Left lung (tissue), 14 donors: ENCODE measurements at places on chromosomes 12 and 14. TPM values are rescaled to one million over a fixed set of nuclear protein-coding genes. Genes with fewer than 3 reads are reported as not detected.

DNA sequence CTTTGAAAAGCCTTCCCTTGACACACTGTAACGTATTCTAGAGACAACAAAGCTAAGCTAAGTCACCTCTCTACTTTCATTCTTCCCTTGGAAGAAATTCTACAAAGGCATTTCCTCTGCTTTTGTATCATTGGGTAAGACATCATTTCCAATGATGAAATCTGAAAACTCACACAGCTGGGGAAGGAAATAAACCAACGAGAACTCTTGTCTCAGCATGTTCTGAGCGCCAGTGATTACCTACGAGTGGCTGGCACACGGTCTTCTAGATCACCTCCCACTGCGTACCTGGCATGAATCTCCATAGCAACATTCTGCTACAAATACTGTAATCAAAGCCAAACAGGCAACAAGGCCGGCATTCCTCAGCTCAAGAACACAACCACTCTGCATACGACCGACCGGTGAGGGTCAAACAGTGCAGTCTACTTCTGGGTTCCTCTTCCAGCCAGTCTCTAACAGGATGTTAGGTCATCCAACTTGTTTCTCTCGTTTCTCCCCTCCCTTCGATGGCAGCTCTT is 7.6 kb downstream of the VPS37B start:
- peak; percentile 83 for DNase-seq

DNA sequence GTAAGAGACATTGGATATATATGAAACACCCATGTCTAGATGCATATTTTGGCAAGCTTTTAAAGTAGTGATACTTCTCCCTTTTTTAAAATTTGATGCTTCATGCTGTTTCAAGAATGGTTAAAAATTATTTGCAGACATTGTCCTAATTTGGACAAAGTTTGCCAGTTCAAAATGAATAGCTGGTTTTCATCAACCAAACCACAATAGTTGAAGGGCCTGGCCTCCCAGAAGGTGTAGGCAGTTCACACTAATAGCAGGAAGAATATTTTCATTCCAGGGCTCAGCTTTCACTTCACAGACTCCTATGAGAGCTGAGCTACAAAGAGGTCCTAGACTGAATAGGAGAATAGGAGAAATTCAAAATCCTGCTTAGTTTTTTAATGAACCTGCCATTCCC is 78.7 kb downstream of the STXBP6 start:
- DNase-seq: no peak

- no peak for DNase-seq
Observed at GRCh38 chr12:72829838-72830237, 557.7 kb downstream of the TRHDE start.

Gene CPM
- total RNA-seq: 194 TPM

GRCh38 chr12:117277875-117278274 is 83.6 kb downstream of the NOS1 start:
- no peak for DNase-seq

- DNase-seq: no peak
Observed at GRCh38 chr12:15886372-15887042, 4.3 kb downstream of the STRAP start.

- DNase-seq: no peak
Observed at GRCh38 chr12:115632308-115632707, 645.2 kb downstream of the MED13L start.

DNA sequence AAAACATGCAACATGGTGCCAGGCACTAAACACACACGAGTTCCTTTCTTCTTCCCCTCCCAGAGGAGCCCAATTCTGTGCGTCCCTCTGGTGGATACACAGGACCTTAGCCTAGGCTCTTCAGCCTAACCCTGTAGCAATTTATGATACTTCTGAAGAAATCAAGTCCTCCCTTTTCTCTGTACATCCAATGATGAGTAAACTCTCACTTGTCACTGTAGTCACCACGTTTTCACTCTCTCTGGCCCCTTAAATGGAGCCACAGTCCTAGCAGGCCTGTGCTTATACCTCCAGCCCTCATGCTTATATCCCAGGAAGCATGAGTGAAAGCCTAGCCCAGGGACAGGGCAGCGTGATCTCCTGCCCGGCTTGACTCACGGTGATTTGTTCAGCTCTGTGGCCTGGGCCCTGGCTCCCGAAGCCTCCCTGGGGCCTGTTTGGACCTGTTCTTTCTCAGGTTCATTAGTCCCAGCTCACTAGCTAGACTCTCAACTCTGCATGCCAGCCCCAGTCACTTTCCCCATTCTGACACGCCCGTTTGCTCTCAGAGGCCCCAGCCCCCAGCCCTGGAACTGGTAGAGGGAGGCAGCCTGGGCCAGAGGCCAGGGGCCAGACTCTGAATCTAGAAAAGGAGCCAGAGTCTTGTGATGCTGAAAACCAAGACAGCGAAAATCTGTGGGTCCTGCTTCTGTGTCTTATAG is 24.1 kb upstream of the PLEKHG3 start:
- no peak for DNase-seq

Gene PRPH
- total RNA-seq: not detected

Gene SSPN
- 18.6 TPM for total RNA-seq

Gene ACTR10
- 68.3 TPM for total RNA-seq

Gene OTOGL
- 0.09 TPM for total RNA-seq

DNA sequence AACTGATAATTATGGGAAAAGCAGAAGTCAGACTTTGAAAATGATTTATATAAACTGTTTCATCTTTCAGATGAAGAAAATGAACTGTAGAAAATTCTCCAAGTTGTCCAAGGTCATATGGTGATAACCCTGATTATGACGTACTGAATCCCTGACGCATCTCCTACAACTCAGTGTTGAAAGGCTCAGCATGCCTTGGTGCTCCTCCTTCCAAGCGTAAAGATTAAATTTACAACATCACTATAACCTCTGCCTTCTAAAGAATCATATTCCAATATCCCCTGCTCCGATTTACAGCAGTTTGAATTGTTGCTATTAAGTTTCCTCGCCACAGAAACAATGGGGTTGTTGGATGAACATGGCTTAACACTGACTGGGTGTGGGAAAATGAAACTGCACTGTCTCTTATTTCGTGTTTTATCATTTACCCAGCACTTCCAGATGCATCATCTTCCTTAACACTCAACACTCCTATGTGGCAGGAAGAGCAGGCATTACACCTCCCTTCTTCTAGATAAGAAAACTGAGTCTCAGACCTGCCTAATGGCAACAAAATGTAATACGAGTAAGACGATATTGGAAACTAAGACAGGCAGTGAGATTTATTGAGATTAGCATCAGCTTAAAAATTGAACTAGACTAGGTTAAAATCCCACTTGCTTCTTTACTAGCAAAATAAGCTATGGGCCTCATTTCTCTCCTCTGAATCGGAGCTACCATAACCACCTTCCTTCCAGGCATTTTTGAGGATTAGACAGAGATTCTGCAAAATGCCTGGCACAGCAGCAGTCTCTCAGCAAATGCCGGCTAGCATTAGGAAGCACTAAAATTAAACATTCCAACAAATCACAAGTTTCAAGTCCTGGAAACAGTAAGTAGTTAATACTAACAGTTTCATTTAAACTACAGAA is 74.2 kb downstream of the PPM1H start:
- DNase-seq: no peak

Gene TMTC2
- total RNA-seq: 17.2 TPM

DNA sequence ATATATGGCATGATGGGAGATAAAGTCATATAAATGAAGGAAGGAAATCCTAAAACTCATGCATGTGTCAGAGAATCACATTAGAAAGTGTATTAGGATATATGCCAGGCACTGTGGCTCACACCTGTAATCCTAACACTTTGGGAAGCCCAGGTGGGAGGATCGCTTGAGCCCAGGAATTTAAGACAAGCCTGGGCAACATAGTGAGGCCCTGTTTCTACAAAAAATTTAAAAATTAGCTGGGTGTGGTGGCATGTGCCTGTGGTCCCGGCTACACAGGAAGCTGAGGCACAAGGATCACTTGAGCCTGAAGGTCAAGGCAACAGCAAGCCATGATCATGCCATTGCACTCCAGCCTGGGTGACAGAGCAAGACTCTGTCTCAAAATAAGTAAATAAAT is 130.3 kb upstream of the ARID2 start:
- DNase-seq: no peak

Gene IL22
- not detected for total RNA-seq

- no peak for DNase-seq
Observed at GRCh38 chr14:21539189-21539940, 13.2 kb upstream of the SALL2 start.

DNA sequence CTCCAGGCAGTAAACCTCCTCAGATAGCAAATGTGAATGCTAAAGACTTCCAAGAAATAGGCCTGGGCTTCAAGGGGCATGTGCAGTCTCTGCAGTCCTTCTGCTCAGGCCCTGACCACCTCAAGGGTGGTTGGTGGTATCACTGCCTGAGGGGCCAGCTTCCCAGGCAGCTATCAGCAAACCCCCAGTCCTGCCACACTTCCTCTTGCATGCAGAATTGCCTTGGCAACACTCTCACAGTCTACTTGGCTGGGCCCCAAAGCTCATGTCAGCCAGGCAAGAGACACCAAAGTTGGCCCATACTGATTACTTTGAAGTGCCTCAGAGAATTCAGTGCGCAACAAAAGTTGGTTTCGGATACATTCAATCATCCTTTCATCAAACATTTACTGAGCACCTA is 3.5 kb upstream of the ASB8 start:
- DNase-seq: peak; percentile 39

GRCh38 chr12:25121916-25122315 is 73.0 kb downstream of the DNAI7 start:
- DNase-seq: no peak

Gene KCNJ8
- total RNA-seq: 14.3 TPM

Gene GNG2
- total RNA-seq: 24.3 TPM

Gene PKP2
- 2.2 TPM for total RNA-seq

DNA sequence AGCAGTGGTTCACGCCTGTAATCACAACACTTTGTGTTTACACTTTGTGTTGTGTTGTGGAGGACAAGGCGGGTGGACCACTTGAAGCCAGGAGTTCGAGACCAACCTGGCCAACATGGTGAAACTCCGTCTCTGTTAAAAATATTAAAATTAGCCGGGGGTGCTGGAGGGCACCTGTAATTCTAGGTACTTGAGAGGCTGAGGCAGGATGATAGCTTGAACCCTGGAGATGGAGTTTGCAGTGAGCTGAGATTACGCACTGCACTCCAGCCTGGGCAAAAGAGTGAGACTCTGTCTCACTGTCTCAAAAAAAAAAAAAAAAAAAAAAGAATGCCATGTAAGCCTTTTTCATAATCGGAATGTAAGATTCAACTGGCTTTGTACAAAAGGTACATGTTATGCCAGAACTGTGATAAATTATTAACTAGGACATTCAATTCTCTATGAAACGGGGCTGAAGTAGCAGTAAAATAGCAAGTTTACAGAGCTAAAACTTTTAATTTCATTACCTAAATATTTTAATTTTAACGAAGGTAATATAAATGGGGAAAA is 13.9 kb upstream of the PITPNM2 start:
- DNase-seq: no peak

GRCh38 chr14:22448905-22449599 is 140.0 kb downstream of the DAD1 start:
- DNase-seq: no peak

- no peak for DNase-seq
Observed at GRCh38 chr12:122732170-122732569, 1.5 kb upstream of the HCAR1 start.

DNA sequence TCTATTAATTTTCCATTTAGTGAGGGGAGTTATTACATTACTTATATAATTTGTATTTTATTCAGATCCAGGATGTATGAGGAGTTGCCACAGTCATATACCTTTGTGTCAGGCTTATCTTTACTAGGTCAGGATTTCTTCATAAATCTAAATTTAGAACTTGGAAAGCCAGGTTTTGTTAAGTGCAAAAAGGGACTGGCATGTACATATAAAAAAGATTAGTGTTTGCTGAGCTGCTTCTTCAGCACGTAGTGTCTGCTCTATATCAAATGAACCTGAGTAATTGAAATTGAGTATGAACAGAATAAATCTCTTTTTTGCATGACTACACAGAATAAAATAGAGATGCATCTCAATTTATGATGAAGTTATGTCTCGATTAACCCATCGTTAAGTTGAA is 157.4 kb downstream of the NUBPL start:
- no peak for DNase-seq

Gene GSG1
- total RNA-seq: 0.26 TPM

Gene KRT5
- total RNA-seq: 9.8 TPM

DNA sequence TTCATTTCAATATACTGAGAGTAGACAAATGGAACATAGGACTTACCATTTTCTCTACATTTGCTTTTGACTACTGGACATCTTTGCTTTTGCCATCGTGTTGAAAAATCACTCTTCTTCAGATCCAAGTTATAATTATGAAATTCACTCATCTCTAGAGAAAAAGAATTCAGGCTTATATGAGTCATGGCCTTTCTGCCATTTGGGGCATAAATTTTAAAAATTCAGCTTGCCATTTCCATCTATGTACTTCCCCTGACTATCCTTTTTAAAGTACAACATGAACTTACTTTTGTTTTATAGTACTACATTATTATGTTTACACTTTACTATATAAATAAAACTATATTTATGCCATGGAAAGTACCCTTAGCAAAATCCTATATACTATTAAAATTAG is 3.0 kb downstream of the KLRK1 start:
- no peak for DNase-seq

DNA sequence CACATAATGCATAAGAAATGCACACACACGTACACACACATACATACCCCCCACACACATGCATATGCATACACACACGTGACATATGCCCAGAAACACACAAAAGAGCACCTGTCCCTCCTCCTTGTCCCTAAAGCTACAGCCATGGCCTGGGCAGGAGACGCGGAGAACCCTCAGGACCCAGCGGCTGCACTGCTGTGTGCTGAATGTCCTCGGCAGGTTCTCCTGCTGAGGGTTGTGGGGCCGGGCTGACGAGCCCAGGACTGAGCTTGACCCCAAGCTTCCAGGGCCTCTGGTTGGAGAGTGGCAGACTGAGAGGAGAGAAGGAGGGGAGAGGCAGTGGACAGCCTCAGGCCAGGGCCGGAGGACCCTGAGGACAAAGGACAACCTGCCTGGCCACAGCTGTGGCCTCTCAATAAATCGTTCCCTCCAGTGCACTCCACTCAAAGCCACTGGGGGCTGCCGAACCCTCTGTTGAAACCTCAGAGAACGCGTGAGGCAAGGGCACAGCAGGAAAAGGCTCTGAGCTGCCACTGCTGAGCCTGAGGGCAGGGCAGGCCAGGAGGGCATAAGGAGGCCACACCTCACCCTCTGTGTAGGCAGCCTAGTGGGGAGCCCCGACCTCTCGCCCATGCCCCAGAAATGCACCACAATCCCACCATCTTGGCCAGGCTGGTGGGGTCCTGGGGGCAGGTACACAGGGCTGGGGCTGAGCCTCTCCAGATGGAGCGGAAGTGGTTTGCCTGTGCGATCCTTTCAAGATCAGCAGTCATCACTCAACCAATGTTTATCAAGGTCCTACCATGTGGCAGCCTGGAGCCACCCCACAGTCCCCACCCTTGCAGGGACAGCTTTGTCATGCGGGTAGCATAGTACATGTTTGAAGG is 3.1 kb downstream of the CACNA2D4 start:
- DNase-seq: no peak
